ENCODE measurements at places on chromosomes 12 and 14. TPM values are rescaled to one million over a fixed set of nuclear protein-coding genes. Genes with fewer than 3 reads are reported as not detected.

DNA sequence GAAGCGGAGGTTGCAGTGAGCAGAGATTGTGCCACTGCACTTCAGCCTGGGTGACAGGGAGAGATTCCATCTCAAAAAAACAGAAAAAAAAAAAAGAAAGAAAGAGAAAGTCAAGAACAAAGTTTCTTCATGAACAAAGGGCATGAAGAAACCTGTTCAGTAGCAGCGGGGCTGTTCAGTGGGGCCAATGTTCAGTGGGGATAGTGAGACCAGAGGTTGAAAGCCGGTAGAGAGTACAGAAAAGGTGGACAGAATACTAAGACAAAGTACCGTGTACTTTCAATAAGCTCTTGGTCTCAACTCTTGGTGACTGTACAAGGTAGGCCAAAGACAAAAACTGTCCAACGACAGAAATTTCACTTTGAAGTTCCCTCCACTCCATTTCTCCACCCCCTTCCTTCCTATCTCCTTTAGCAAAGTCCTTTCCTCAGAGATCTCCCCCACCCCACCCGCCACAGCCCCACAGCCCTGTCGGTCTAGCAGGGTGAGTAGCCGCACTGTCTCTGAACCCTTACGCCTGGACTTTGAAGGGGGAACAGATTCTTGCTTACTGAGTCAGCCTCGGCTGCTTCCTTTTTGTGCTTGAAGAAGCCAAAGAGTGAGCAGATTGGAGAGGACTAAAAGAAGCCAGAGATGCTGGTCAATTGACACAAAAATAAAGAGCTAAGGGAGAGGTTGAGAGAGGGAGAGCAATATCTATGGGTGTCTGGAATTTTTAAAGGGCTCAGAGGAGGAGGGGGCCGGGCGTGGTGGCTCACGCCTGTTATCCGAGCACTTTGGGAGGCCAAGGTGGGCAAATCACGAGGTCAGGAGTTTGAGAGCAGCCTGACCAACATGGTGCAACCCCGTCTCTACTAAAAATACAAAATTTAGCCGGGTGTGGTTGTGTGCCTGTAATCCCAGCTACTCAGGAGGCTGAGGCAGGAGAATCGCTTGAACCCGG lies 44.2 kb upstream of the FOS start:
- no peaks in the 10 kb centered on the region for H3K36me3 ChIP-seq
- DNase-seq: no peak
- no peaks in the 10 kb centered on the region for H3K27me3 ChIP-seq
- no peak overlapping the region for H3K4me3 ChIP-seq
- H3K4me1 ChIP-seq: peaks cover 48% of the 10 kb centered on the region

GRCh38 chr12:45575417-45575816 lies 154.1 kb upstream of the ARID2 start:
- no peak for DNase-seq
- no peak overlapping the region for H3K4me3 ChIP-seq
- H3K27me3 ChIP-seq: peaks cover 24% of the 10 kb centered on the region

GRCh38 chr12:42935090-42935489 lies 345.5 kb upstream of the PRICKLE1 start:
- DNase-seq: no peak
- H3K36me3 ChIP-seq: peaks cover 3% of the 10 kb centered on the region
- H3K4me3 ChIP-seq: no peak overlapping the region
- no peak overlapping the region for H3K27ac ChIP-seq

DNA sequence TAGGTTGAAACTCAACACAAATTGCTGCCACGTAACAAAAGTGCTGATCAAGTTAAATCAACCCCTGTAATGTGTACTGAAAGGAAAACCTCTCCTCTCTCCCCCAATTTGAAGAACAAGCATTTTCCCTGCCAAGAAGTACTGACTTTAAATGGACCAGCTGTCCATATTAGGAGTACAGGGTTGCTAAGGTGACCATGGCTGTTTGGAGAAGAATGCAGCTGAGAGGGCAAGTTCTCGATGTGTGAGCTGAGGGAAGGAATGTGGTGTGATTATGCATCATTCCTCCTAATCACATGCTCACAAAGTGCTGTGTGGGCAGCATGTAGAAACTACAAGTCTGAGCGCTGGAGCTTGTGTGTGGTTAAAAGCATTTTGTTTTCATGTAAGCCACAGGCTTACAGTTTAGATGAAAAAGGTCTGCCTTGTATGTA lies 50.9 kb upstream of the CCT2 start:
- peak overlapping the region; percentile 50 for H3K4me3 ChIP-seq
- DNase-seq: no peak
- H3K27me3 ChIP-seq: no peaks in the 10 kb centered on the region
- peaks cover 2% of the 10 kb centered on the region for H3K36me3 ChIP-seq
- peak overlapping the region; percentile 99 for H3K27ac ChIP-seq

Gene GALC
- total RNA-seq: 11.1 TPM

- no peaks in the 10 kb centered on the region for H3K27me3 ChIP-seq
- H3K36me3 ChIP-seq: no peaks in the 10 kb centered on the region
- no peak overlapping the region for H3K4me3 ChIP-seq
- H3K27ac ChIP-seq: peak overlapping the region; percentile 46
These were observed 271.6 kb upstream of the ATP2B1 start for GRCh38 chr12:89980236-89980635.

Gene DCN
- total RNA-seq: 2,473 TPM

- no peak for DNase-seq
- no peak overlapping the region for H3K4me3 ChIP-seq
- H3K36me3 ChIP-seq: peaks cover 15% of the 10 kb centered on the region
- H3K27ac ChIP-seq: peak overlapping the region; percentile 96
These were observed 209.4 kb upstream of the BCL2L14 start for GRCh38 chr12:11861155-11861863.

DNA sequence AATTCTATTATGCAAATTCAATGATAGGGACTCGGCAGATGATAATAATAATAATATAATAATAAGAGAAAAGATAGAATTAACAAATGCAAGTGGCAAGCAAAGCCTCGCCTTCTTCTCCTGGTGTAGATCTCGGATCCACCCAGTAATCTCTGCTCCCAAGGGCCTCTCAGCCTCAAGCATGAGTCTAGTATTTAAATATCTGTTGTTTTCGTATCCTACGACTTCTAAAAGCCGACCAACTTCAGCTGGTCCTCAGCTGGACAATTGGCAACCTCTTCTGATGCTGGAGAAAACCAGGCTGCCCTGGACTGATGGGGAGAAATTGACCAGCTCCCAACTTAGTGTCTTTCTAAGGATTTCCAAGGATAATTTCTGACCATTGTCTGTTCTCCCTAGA lies 14.0 kb upstream of the MAP1LC3B2 start:
- no peak overlapping the region for H3K4me3 ChIP-seq
- H3K27me3 ChIP-seq: no peaks in the 10 kb centered on the region
- H3K4me1 ChIP-seq: peaks cover 37% of the 10 kb centered on the region

DNA sequence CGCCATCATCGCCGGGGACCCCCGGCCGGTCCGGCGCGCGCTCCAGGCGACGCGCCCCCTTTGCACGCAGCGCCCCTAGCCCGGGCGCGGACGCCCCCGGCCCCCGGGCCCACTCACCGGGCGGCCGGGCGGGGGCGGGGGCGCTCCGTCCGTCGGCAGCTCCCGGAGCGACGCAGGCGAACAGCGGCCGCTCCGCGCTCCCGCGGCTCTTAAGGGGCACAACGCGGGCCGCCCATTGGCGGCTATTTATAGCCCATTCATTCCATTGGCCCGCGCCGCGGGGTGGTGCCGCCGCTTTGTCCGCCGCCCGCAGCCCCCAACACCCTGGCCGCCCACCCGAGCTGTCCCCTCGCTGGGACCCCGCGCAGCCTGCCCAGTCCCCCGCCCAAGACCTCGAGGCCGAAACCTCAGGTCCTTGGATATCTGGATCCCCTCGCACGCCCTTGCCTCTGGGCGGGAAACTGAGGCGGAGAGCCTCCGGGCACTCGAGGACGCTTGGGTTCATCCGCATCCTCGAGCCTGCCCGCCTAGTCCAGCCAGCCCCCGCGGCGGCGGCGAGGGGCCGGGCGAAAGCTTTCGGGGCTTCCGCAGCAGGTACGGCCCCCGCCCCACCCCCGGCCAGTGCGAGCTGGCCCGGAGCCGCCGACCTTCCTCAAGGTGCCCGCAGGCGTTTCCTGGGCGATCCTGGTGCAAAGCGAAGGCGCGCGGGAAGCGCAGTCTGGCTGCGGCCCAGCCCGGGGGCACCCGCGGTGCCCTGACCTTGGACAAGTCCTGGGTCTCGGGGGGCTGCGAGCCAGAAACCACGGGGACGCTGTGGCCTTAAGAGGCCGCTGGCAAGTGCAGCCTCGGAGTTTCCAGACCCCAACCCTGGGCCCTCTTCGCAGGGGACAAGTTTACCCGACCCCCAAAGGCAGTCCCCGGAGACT lies at the start of gene CKB:
CKB (minus strand) TSS at position 182 of the 926 bp plus-strand sequence. CDS start 337 bp downstream, outside the sequence.
- peaks cover 40% of the 10 kb centered on the region for H3K4me1 ChIP-seq
- no peak for DNase-seq
- H3K27me3 ChIP-seq: no peaks in the 10 kb centered on the region
- H3K36me3 ChIP-seq: no peaks in the 10 kb centered on the region
- H3K4me3 ChIP-seq: peak within 1 kb of the TSS; percentile 69
- no peak within 1 kb of the TSS for H3K27ac ChIP-seq

- H3K27me3 ChIP-seq: no peaks in the 10 kb centered on the region
- no peak for DNase-seq
- no peaks in the 10 kb centered on the region for H3K36me3 ChIP-seq
- no peak overlapping the region for H3K27ac ChIP-seq
- peaks cover 13% of the 10 kb centered on the region for H3K4me1 ChIP-seq
- no peak overlapping the region for H3K4me3 ChIP-seq
These were observed 17.4 kb downstream of the CAPZA3 start for GRCh38 chr12:18755341-18755740.

DNA sequence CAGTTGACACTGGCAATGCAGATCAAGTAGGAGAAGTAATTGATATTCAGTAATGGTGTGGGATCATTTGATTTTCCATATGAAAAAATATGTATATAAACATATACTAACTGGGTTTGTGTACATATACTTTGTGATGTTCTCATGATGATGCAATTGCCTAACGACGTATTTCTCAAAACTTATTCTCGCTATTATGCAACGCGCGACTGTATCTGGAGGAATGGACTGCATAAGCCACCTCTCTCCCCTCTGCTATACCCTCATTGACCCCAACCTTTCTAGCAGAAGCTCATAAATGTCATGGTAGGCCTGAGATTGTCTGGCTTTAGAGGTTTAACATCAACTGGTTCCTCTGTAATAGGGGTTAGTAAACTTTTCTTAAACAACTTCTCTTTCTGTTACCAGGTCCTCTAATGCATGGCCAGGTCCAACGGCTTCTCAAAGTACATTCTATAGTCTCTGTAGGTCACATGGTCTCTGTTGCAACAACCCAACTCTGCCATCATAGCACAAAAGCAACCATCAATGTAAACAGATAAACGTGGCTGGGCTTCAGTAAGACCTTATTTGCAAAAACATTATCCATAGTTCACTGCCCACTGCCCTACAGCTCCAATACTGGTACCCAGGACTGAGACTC lies 59.3 kb downstream of the FOXN3 start:
- H3K4me1 ChIP-seq: peaks cover 16% of the 10 kb centered on the region
- no peaks in the 10 kb centered on the region for H3K36me3 ChIP-seq
- H3K27ac ChIP-seq: no peak overlapping the region
- H3K27me3 ChIP-seq: no peaks in the 10 kb centered on the region
- no peak overlapping the region for H3K4me3 ChIP-seq
- no peak for DNase-seq

Gene GPR84
- not detected for total RNA-seq
